Natural killer cell (primary cell): ENCODE measurements at places on chromosomes 16 and 17. TPM values are rescaled to one million over a fixed set of nuclear protein-coding genes. Genes with fewer than 3 reads are reported as not detected.

RASL10B gene
- total RNA-seq: not detected

TBC1D26 gene
- not detected for total RNA-seq

ITFG1 gene
- total RNA-seq: 38.2 TPM

SLC12A4 gene
- total RNA-seq: 30.5 TPM

EIF3C gene
- total RNA-seq: 244 TPM

TP53TG3B gene
- not detected for total RNA-seq

SLC38A8 gene
- total RNA-seq: not detected

HOXB5 gene
- total RNA-seq: not detected

CDRT15 gene
- not detected for total RNA-seq

RAP1GAP2 gene
- 274 TPM for total RNA-seq

BIRC5 gene
- 0.73 TPM for total RNA-seq

KRT27 gene
- not detected for total RNA-seq

RPL19 gene
- total RNA-seq: 1,484 TPM

SLC52A1 gene
- not detected for total RNA-seq

DLG4 gene
- 8.6 TPM for total RNA-seq

SLC47A1 gene
- total RNA-seq: 0.29 TPM

KRT31 gene
- total RNA-seq: not detected

RNF157 gene
- 9.1 TPM for total RNA-seq

CTRB1 gene
- not detected for total RNA-seq

TVP23A gene
- total RNA-seq: not detected
